NCI-H774 (cell line): ENCODE measurements at places on chromosomes 6 and 20.
A peak's percentile ranks its signal among the peaks of the same experiment; 100 is the strongest.

DNA sequence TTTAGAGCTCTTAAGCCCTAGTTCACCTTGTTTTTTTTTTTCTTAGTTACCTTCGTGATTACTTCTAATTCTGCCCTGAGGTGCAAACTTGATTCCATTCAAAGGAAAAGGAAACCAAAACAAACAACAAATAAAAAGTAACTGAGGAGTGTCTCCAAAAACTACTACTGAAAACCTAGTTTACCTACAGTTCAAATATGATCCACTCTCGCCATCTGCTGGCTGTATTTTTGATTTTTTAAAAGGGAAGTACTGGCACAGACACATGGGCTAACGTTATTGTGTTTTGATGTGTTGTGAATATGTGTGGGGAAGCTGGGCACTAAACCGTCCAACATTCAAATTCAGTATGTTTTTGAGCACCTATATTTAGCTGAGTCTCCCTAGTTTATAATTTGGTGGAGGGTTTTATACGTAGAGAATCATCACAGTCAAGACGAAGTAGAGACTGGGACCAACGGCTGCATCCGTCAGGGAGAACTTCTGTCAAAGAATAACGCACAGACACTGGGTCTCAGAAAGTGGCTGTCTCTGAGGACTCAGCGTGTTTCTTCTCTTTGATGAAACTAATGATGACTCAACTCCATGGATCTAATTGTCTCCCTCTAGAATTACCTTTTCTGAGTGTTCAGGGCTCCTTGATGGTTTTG lies 373.5 kb upstream of the BTBD3 start:
- peak; percentile 50 for DNase-seq

DNA sequence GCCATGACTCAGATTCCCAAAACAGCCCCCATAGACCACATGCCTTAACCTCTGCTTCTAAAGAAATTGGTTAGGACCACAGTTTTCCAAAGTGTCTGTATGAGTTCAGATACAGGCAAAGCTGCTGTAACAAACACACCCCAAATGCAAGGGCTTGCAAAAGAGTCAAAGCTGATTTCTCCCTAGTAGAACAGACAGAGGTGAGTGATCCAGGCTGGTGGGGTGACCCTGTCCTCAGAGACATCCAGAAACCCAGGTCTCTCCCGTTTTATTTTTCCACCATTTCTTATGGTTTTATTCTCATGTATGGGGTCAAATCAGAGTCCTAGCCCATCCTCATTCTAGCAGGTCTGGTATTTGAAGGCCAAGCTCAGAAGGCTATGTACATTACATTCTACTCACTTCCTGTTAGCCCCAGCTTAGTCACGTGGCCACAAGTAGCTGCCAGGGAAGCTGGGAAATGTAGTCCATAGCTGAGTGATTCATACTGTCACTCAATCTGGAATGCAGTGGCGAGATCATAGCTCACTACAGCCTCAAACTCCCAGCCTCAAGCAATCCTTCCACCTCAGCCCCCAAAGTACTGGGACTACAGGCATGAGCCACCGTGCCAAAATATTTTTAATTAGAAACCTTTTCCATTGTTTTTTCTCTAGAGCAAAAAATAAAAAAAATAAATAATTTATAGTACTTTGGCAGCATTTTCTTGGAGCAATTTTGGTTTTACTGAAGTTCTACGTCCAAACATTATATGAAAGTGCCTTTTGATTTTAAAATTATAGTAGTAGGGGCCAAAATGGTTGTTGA lies 175.2 kb downstream of the ZMYND8 start:
- DNase-seq = no peak

- peak; percentile 92 for DNase-seq
Measured at GRCh38 chr6:125953502-125953875, 3.1 kb upstream of the HINT3 start.

DNA sequence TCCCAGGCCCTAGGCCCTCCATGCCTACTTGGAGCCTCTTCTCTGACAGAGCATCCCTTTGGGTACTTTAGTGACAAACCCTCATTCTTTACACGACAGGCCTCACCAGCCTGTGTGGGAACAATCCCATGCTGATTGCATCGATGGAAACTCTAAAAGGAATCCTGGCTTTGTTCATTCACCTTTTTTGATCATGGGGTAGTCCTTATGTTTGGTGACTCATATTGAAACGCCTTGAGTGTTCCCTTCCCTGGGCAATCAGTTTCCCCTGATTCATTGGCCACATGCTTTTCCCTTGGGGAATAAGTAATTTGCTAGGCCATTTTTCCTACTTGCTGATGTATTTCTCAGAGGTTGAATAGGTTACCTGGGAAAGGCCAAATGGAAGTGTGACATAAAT lies 14.7 kb upstream of the TNFAIP3 start:
- DNase-seq = no peak

DNA sequence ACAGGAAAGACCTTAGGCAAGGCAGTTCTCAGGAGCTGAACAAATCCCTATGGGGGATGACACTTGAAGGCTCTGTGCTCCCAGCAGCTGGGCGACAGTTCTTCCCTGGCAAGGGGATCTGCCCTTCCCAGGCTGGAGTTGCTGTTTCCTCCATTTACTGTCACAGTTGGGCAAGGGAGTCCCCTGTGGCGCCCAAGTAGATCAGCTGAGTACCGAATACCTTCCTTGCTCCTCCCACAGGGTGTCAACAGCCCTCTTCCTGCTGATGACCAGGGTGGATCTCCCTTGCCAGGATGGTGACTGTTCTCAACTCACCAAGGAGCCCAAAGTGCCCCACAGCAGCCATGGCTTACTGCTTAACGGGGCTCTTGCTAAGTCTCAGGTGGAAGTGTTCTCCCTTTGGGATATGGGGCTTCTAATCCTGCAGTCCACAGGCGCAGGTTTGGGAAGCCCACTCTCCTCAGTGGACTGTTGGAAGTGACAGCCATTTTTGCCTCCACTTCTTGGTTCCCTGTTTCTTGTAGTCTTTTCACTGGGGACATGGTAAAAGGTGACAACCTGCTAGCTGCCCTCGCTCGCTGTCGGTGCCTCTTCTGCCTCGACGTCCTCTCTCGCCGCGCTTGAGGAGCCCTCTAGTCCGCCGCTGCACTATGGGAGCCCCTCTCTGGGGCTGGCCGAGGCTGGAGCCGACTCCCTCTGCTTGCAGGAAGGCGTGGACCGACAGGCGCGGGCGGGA lies 5.7 kb upstream of the PSMG4 start:
- DNase-seq = no peak

DNA sequence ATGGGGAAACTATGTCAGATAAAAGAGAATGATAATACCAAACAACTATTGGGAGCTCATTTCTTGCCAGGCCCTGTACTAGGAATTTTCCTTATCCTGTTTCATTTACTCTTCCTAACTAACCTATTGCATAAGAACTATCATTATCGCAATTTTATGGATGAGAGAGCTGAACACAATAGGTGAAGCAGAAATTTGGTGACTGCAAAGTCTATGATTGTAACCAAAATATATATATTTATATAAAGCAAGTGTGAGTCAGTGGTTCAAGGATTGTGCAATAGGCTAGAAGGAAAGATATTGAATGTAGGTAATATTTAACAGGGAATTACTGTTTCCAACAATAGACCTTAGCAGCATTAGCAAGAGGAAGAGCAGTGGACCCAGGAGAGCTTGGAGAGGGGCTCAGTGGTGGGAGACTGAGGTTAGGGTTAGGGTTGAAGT lies 181.1 kb upstream of the TENT5A start:
- no peak for DNase-seq

- no peak for DNase-seq
Measured at GRCh38 chr6:146997062-146997461, 207.2 kb upstream of the STXBP5 start.

DNA sequence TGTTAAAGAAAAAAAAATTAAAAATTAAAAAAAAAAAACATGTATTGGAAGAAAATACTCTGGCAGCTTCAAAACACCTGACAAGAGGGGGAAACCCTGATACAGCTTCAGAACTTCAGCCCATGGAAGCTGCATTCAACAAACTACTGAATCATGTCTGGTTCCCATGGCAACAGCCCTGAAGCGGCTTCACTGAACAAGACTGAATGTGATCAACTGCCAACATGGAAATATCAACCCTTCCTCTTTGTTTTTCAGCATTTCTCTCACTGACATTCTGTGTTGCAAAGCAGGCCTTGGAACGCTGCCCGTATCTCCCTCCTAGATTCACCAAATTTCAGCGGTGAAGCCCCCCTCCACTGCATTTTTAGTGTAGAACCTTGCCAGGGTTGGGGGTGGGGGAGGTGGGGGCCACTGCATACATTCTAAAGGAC lies 91.3 kb upstream of the SHLD1 start:
- DNase-seq = peak; percentile 25

DNA sequence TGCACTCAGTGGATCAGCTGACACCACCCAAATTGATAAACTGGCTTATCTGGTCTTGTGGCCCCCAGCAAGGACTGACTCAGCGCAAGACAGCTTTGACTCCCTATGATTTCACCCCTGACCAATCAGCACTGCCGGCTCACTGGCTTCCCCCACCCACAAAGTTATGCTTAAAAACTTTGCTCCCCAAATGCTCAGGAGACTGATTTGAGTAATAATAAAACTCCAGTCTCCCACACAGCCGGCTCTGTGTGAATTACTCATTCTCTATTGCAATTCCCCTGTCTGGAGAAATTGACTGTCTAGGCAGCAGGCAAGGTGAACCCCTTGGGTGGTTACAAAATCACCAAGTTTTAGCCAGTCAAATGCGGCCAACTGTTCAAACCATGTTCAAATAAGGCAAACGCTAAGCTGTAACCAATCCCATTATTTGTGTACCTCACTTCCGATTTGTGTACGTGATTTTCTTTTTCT lies 32.5 kb downstream of the SLC22A2 start:
- DNase-seq = no peak

DNA sequence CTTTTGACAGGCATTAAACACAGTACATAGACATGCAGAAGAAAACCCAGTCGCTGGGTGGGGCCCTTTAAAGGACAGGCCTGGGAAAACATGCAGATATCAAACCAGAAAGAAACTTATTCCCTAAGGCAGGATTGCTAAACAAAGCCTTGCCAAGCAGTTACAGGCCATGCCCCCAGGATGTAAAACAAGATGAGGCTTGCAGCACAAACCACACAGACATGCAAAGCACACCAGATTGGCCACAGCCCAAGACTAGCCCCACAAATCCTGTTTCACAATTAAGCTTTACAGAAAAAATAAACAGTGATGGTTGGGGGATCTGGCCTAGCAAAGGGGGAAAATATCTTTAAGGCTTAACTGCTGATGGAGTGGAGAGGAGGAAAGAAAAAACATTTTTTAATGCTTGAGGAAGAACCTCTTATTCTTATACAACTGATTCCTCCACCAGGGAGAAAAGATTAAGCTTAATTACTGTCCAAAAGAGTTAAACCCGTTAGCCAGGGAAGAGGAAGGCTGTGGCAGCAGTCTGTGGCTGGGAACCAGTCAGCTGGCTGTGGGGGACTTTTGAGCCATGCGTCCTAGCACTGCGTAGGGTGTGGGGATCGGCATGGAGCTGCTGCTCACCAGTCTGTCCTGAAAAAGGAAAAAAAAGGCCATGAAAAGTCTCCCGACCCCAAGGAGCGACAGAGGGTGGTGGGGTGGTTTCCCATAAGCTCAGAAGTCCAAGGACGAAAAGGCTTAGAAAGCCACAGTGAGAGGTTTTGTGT lies 28.4 kb downstream of the COL19A1 start:
- no peak for DNase-seq

DNA sequence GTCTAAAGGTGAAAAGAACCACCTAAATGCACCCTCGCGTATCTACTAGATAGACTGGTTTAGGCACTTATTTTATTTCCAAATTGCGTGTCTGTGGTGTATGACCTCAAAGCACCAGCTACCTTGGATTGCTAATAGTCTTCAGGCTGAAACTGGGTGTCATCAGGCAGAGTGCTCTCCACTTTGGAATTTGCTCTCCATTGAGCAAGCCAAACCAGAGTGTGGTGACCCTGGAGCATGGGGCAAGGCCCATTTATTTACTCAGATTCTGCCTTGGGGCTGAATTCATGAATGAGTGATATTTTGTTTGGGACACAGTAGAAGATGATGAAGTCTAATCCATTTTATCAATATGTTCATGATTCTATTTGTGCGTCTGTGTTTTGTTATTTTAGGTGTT lies 812.8 kb upstream of the SLC35B3 start:
- no peak for DNase-seq

DNA sequence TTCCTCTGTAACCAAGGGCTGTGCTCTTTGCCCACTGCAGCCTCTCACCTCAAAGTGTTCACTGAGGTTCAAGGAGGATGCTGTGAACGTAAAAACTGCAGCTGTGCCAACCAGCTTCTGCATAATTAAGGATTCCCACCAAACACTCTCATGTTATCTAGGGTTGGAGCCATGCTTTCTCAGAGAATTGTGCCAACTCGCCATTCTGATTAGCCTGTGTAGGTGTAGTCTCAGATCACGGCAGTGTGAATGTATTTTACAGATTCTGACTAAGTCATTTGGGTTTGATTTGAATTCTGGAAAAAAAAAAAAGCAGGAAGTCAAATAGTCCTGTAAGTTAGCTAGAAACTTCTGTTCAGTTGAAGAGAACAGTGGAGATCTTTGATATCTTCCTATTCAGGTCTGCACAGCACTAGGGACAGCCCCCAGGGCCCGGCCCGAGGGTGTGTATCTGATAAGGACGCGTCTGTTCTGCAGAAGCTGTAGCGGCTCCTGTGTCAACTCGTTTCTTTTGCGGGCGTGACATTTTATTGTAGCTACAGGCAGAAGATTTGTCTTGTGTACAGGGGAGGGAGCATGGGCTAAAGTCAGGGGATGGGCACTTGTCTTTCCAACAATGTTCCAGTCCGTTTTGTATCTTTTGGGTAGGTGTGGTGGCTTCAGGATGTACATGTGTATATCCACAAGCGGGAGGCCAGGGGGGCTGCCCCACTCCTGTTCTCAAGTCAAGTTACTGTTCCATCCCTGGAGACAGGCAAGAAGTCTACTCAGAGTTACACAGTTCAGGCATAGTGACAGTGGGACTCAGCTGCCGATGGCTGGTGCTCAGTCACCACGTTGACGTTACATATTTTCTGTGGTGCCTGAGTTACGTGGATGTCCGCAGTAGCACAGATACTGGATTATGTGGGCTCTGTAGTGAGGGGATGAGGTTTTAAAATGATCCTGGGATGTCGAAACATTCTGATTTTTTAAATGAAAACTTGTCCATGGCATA lies 12.4 kb downstream of the IRF4 start:
- no peak for DNase-seq

DNA sequence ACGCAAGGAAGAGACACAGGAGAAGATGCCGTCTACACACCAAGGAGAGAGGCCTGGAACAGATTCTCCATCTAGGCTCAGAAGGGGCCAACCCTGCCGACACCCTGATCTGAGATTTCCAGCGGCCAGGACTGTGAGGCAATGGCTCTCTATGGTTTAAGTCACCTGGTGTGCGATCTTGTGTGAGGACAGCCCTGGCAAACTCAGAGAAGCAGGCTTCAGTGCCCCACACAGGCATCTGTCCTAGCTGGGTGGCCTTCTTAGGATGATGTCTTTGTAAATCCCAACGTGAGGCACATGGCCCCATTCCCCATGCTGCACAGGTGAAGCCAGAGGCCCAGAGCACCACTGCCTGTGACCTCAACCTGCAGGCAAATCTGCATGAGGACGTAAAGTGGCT lies 87.6 kb upstream of the FRMD1 start:
- no peak for DNase-seq

DNA sequence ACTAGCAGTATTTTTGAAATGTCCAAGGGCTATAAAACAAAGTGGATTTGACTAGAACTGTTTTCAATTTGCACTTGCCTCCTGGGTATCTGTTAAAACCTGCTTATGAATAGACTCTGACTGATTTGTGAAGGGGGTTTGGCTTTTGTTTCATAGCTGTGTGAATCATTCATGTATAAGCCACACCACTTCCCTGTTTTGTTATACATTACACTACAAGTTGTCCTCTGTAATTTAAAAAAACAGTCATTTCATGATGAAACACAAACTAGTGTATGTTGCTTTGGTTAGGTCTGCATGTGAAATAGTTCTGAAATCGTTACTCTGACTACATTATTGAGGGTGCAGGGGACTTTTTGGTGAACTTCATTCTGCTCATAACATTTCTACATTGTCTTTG lies 121.7 kb downstream of the NKAIN2 start:
- DNase-seq = peak; percentile 45
